ENCODE measurements at places on chromosomes 6 and 20.

GRCh38 chr20:25984933-25985332 lies 288.3 kb upstream of the ZNF337 start:
- peak; percentile 33 for DNase-seq

DNA sequence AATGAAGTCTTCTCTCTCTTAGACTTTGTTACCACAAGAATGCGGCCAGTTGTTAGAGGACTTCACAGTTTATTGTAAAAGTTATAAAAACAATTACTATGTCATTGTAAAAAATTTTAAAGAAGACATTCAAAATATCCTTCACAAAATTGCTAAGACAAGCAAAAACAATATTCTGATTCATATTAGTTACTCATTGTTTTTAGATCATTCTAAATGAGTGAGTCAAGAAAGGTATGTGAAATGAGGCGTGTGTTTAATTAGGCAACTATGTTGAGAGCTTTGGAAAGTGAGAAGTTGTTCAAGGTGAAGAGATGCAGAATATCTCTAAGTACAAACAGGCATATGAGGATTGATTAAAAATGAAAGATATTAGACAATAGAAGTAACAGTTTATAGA lies 875.3 kb downstream of the EYS start:
- no peak for DNase-seq

DNA sequence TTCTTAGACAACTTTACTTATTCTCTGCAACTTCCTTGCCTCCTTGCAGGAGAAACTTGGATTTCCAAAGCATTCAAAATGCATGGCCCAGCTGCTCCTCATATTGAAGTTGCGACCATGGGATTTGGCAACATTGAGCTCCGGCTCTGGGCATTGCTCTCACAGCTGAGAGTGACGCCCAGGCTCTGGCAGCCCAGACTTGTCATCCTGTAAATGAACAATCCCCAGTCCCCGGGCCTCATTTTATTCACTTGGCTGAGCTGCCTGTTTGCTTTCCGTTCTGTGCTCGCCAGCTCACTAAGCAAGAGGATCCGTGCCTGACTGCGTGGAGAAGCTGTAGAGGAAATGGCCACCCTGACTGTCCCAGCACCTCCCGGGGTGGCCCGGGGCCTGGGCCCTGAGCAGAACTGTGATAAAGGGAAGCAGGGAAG lies 119.5 kb upstream of the CD93 start:
- peak; percentile 83 for DNase-seq

DNA sequence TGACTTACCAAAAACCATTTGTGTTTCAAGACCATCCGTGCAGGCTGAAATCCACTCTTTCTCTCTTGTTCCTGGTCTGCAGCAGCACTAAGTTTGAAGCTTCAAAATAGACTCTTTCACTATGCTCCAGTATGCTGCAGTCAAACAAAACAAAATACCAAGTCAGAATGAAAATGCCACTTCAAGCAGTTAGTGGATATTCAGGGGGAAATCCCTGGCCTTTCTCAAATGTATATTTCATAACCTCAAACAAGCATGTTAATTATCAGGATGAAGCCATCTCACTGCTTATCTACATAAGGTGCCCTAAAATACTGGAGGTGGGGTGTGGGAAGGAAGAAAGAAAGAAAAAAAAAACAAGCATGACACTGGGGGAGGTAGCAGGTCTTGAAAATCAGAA lies 103.5 kb downstream of the ATXN1 start:
- no peak for DNase-seq

DNA sequence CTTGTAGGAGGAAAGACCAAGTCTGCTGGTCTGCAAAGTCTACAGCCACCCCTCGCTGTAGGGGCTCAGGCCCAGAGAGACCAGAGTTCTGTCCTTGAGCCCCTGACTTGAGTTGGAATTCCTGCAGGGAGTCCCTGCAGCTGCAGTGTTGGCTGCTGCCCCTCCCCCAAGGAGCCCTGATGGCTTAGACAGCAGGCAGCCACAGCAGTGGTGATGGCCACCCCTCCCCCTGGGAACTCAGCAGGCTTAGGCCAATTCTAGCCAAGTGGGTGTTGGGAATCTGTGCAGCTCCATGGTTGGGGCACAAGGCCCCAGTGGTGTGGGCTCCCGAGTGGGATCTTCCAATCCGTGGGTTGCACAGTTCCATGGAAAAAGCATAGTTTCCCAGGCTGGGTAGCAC lies 345.4 kb downstream of the CD109 start:
- no peak for DNase-seq

DNA sequence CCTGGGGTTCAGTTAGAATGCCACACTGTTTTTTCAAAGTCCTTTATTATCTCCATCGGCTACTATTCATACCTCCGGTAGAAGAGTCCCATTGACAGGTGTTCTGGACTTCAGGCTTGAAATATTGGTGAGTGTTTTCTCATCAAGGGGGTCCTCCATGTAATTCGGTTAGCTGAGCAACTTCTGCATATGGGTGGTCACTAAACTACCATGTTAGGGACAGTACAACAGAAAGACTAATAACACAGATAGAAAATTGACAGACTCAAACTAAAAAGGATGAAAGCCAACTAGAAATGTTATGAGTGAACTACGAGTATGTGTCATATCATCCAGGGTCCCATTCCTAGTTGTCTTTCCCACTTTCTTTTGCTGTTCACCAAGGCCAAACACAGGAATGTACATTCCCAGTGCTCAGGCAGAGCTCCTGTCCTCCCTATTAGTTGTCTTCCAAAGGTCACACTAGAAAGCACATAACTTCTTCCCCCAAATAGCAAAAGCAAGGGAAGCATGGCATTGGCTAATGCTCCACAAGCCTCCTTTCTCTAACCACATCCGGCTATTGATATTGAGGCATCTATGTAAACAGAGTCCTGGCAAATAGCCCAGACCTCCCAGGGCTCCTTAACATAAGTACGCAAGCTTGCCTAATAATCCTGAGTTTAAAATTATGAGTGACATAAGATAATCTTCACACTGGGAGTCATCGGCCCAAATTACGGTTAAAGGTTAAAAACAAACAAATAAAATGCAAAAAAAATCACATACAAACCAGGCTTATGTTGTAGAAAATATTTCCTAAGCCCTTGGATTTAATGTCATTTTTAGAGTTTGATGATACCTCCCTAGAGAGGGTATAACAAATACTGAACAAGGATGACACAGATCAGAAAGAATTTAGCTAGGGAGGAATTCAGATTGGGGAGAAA lies 13.2 kb downstream of the CCN2 start:
- DNase-seq = no peak

DNA sequence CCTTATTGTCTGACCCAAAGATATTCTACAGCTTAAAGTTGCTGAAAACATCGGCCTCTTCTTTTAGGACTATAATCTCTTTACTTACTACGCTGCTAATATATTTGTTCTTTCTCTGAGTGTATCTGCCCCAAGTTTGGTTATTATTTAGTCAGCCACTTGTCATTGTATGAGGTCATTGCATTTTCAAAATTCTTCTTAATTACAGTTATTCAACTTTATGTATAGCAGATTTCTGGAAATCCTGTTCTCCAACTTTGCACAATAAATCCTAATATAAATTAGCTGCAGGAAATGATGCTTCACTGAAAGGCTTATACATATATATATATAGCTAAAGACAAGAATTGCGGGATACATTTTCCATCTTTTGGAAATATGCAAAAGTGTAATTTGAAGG lies 88.5 kb upstream of the HIVEP1 start:
- DNase-seq = no peak

DNA sequence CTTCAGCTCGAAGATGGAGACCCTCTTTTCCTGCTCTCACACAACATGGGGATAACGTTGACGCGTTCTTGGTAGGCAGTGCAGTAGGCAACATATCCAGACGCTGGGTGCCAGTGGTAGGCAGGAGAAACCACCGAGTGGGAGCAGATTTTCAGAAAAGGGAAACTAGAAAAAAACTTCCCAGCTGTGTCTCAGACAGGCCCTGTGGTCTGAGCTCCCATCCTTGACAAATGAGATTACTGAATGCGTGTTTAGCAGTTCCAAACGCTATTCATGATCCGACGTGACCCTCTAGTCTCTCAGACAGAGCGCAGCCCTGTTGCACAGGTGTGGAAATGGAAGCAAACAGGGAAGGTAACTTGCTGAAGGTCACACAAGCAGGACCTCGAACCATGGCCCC lies 83.9 kb upstream of the DUSP22 start:
- no peak for DNase-seq

DNA sequence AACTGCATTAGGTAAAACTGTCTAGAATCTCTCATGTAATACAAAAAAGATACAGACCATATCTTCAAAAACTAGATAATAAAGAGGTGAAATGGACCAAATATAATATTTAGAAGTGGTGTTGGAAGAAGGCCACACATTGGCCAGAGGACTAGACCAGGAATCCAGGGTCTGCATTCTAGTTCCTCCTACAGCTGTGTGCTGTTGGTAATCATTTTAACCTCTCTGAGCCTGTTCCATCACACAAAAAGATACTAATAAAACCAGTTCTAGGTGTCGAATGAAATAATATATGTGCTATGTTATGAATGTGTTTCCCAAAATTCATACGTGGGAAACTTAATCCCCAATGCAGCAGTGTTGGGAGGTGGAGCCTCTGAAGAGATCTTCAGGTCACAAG lies 111.6 kb upstream of the RREB1 start:
- DNase-seq = no peak

GRCh38 chr6:96899019-96899418 lies 1.3 kb upstream of the NDUFAF4 start:
- peak; percentile 71 for DNase-seq

DNA sequence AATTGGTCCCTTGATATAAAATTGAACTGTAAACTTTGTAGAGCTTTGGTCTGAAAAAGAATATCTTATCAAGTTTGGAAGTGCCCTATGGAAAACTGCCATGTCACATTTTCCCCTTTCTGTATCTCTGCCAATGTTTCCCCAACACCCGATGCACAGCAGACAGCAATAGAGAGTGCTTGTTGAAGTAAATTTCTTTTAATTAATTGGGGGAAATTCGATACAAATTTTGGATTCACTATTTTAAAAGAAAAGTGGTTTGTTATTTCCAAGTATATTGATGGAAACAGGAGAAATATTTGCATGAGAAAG lies 208.1 kb downstream of the OGFRL1 start:
- no peak for DNase-seq

DNA sequence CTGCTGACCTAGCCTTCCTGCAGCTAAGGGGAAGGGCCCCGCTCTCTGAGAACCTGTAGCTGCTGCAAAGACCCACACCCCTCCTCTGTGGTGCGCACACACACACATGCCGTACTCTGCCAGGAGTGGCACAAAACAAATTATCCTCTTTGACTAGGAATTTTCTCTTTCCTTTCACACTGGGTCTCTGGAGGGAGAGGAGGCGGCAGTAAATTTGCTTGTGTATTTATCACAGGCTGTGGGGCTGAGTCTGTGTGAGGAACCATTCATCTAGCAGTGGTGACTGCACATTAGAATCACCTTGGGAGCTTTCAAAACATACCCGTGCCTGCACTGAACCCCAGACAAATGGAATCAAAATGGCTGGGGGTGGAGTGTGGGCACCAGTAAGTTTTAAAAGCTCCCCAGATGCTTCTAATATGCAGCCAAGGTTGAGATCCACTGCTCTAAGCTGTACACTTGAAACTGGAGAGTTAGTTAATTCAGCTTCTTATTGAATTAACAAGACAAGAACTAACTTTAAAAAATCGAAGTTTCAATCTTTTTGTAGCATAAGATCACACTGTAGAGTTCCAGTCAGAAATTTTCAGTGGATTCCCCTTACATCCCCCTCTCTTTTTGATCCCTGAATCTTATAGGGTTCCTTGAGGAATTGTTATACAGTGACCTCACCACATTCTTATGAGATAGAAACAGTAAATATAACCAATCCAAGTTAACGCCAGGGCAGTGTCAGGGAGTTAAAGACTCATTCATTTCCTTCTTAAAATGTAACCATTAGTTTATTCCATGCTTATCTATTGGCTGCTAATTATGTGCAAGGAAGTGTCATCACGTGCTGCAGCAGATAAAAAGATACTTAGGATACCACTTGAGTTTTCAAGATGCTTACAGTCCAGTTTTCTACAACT lies 29.8 kb upstream of the GMDS start:
- no peak for DNase-seq

GRCh38 chr6:159941286-159942113 lies 27.4 kb upstream of the IGF2R start:
- peak; percentile 29 for DNase-seq

DNA sequence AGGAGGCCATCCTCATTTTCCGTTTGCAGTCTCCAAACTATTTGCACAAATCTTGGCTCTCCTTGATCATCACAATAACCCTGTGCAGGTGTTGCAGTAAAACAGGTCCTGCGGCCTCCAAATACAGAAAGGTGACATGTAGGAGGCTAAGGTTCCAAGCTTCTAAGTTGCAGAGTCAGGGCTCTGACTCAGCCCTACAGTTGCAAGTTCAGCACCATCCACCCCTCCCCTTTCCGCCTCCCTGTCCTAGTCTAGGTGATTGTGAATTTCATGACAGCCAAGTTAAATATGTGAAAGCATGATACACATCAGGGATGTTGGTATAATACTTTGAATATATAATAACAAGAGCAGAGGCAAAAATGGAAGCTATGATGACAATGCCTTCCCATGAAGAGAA lies 317.3 kb upstream of the CDH4 start:
- DNase-seq = no peak

GRCh38 chr20:21092806-21093205 lies 13.4 kb downstream of the LINC00237 start:
- DNase-seq = no peak

GRCh38 chr6:66866801-66867200 lies 1159.8 kb upstream of the EYS start:
- no peak for DNase-seq

DNA sequence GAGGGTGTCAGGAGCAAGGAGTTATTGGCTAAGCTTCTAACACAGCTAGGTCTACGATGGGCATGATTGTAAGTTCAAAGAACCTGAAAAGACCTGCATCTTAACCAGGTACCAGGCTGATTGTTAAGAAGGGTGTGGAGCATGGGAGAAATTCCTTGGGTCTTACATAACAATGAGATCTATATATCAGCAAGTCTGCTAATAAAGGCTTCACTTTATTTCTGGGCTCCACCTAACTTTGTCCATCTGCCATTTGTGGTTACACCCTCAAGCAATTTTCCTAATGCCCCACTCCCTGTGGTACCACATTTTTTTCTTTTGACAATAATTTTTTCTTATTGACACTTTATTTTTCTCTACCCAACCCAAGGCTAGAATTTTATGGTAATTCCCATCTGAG lies 223.5 kb upstream of the JAG1 start:
- DNase-seq = no peak

GRCh38 chr20:22582386-22582963 lies 1.9 kb downstream of the FOXA2 start:
- no peak for DNase-seq

- DNase-seq = peak; percentile 29
Observed at GRCh38 chr20:25470045-25470444, 62.6 kb downstream of the GINS1 start.

DNA sequence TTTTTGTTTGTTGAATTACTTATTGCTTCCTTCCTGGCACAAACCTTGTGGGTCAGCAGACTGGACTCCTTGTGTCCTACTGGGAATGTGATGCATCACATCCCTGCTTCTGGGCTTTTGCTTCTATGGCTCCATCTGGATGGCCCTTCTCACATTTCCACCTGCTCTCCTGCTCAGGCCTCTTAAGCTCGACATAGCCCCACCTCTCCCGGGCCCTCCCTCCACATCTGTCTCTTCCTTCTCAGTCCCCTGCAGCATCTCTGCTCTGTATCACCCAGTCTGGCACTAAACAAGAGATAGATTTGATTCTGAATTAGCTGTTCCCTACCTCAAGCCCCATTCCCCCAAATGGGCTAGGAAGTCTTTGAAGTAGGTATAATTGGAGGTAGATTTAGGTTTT lies 356.8 kb downstream of the DHX35 start:
- no peak for DNase-seq

Measured in G401 (cell line).